Activated naive CD4-positive, alpha-beta T cell treated with anti-CD3 and anti-CD28 coated beads for 36 hours (primary cell): ENCODE measurements at places on chromosomes 12 and 14. TPM values are rescaled to one million over a fixed set of nuclear protein-coding genes. Genes with fewer than 3 reads are reported as not detected.
A peak's percentile ranks its signal among the peaks of the same experiment; 100 is the strongest.

DNA sequence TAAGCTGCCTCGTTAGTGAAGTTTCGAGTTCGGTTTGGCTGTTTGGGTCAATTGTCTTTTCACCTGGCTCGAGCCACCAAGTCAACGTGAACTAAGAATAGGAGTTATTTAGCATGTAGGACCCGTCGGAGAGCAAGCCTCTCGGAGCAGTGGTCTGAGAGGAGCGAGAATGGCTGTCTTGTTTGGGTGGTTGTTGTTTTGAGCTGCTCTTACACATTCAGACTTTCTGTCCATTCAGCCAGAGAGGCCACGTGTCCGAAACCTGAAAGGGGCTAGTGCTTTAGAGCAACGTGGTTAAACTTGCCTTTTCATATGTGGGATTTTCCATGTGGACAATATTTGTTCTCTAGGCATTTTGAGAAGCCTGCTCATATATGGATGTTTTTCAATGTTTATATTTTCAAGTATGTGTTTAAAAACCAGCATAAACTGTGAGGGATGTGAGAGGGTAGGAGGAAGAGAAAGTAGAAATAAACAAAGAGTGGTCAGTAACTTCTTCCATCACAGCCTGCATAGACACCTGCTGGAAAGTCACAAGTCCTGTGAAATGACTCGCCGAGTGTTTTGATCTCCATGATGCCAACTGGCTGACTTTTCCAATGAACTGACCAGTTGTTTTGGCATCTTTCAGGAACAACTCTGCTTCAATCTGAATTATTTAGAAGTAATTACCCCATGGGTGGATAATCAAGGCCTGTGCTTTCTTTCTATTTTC, 221.0 kb downstream of the ASCL1 start:
- no peak for DNase-seq

- DNase-seq: no peak
Measured at GRCh38 chr12:32534698-32535097, 135.3 kb downstream of the FGD4 start.

DNA sequence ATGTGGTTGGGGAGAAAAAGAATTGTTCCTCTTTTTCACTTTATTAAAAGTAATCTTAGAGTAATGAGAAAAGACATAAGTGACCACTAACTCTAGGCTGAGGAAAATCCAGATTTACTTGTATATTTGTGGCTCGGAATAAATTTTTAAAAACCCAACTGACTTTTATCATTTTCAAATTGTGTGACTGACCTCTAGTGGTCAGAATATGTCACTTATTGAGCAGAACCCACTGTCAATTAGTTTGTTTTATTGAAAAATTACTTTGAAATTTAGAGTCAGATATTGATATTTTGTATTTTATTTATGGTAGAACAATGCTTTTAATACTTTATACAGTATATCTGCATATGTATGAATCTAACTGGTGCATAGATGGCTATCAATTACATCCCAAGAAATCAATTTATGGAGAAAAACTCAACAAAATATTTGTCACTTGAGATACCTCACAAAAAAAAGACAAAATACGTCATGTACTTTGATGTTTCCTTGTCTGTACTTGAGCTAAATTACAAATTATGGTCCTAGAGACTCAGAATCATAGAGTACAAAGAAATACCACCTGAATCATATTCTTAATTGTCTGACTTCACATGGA, 229.4 kb downstream of the CNTN1 start:
- no peak for DNase-seq

DNA sequence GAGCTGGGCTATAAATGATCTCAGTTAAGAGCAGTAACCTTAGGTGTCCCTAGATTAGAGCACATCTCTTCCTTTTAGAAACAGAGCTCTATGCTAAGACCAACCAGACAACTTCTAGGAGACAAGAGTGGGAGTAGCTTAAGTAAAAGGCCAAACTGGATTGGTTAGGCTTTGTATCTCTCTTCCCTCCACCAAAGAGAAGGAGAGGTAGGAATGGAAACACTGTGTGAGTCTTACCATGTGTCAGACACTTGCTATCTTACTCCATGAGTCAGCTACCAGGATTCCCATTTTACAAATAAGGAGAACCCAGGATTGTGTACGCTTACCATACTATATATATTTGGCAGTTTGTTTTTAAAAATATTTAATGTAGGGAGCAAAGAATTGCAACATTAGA, 122.9 kb downstream of the PAX9 start:
- no peak for DNase-seq

- no peak for DNase-seq
Measured at GRCh38 chr12:126385785-126386184, 1320.5 kb downstream of the AACS start.

DNA sequence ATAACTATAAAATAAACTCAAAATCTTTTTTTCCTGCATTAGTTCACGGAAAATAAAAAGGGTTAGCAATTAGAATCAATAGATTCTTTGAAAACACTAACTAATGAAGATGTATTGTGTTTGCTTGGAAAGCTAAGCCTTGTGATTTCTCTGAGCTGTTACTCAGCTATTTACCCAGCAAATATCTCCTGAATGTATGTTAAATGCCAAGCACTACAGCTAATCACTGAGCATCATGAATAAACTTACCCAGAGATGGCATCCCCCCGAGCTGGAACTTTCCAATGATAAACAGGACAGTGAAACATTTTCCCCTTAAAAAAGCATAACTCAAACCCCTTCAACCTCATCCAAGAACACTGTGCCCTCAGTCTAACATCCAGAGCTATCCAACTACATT, 71.2 kb downstream of the SLC2A13 start:
- DNase-seq: no peak

GRCh38 chr12:85036234-85036707, at the start of the genes LRRIQ1 and TSPAN19:
TSS of gene LRRIQ1 (plus strand) at chr12:85036351. CDS start at chr12:85038177, 1,826 bp downstream.
TSS of gene TSPAN19 (minus strand) at chr12:85036277. CDS start at chr12:85029946, 6,331 bp downstream.
- peak; percentile 48 for DNase-seq

DNA sequence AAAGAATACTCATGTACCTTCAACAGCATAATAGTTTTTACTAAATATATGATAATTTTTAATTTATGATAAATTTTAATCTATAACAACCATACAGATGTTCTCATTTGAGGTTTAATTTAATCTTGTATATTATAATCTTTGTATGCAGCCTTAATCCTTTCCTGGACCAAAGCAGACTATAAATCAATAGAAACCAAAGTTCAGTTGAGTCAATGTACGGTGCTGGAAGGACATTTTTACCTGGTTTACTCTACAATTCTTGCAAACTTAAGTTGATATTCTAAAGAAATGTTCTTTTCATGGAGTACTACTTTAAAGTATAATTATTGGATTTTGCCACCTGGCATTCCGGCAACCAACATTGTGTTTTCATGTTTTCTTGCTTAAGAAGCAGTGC, 118.0 kb downstream of the STAB2 start:
- no peak for DNase-seq

DNA sequence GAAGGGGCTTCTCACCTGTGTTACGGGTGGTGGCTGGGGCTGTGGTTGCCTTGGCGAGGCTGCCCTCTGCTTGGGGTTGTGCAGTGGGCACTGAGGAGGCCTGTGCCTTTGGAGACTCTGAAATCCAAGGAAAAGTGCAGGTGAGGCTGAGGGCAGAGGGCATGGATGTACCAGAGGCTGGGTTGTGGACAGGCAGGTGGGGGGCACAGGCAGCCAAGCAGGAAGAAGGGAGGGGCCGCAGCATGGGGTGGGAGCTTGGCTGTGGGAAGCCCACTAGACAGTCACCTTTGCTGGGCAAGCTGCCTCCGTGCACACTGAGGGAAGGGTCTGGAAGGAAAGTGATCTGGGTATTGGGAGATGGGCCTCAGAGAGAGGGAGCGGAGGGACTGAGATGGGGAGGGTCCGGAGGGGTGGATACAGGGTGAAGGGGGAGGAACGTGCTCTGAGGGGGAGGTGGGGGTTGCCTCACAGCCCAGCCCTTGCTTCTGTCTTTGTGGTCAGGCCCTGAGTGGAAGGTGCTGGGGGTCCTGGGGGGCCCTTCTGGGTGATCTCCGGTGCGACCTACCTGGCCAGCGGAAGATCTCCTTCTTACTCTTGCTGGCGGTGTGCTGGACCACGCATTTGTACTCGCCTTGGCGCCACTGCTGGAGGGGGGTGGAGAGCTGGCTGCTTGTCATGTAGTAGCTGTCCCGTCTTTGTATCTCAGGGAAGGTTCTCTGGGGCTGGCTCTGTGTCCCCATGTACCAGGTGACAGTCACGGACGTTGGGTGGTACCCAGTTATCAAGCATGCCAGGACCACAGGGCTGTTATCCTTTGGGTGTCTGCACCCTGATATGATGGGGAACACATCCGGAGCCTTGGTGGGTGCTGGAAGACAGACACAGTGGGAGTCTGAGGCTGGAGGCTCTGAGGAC, 318.7 kb downstream of the TMEM121 start:
- DNase-seq: no peak

- DNase-seq: no peak
Measured at GRCh38 chr12:131818821-131819585, 9.2 kb upstream of the MMP17 start.

- no peak for DNase-seq
Measured at GRCh38 chr12:18443768-18444437, 182.6 kb downstream of the PIK3C2G start.

DNA sequence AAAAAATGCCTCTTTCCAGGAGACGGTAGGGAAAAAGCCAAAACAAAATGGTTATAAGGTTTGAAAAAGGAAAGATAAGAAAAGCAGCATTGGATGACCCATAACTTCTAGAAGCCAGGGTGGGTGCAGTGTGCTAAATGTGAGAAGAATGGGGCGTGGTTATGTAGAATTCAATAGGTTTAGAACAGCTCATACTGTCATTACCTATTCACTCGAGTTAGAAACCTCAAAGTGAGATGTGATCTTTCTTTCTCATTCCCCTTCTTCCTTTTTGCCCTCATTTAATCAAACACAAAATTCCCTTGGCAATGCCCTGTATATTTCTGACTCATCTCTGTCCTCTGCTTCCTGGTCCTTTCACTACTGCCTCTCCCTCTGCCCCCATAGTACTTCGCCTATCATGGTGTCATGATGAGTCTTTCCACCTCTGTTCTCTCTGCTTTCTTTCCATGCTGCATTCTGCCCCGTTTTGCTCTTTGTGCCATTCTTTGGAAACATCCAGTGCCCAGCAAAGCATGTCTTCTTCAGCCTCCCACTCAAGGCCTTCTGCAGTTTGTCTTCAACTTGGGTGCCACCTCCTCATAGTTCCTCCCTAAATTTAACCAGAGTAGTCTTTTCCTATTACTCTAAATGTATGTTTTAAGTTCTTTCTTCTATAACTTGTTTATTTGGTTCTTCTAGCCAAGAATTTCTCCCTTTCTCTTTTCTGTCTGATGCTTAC, 496.3 kb downstream of the NRXN3 start:
- no peak for DNase-seq

DNA sequence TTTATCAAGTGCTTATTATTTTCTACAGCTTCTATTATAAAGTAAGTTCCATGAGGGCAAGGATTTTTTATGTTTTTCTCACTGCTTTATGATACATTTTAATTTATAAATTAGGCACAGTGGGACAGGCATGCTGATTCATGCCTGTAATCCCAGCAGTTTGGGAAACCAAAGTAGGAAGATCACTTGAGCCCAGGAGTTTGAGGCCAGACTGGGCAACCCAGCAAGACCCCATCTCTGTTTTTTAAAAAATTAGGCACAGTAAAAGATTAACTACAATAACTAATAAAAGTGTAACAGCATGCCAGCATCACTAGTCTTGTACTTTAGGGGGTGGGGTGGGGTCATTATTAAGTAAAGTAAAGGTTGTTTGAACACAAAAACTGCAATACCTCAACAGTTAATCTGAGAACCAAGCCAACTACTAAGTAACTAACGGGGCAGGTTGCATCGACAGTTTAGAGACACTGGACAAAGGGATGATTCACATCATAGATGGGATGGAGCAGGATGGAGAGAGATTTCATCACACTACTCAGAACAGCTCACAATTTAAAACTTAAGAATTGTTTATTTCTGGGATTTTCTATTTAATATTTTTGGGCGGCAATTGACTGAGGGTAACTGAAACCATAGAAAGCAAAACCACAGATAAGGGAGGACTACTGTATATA, 119.5 kb downstream of the PLEKHA5 start:
- DNase-seq: no peak

- no peak for DNase-seq
Measured at GRCh38 chr14:37438444-37438843, 156.6 kb downstream of the FOXA1 start.

DNA sequence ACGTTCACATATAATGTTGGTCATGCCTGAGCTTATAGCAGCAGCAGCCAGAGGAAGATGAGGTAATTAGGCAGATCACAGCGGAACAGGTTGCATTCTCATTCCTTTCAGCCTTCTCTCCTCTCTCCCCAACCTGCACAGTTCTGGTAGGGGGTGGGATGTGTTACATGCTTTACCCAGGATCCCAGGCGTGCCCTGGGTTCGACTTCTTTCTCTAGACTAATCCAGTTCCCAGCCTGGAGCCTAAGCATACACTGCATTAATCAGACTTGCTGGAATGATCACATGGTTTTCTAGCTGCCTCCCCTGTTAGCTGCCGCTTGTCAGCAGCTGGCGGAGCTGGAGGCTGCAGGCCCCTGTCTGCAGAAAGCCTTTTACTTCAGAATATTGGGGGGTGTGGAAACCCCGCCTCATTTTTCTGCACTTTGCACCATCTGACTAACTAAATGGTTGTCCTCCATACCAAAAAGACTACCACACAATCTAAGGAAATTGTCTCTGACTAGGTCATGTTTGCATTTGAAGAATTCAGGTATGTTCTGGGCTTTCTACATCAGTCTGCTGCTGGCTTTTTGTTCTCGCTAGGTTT, 46.0 kb upstream of the EVL start:
- DNase-seq: no peak

DNA sequence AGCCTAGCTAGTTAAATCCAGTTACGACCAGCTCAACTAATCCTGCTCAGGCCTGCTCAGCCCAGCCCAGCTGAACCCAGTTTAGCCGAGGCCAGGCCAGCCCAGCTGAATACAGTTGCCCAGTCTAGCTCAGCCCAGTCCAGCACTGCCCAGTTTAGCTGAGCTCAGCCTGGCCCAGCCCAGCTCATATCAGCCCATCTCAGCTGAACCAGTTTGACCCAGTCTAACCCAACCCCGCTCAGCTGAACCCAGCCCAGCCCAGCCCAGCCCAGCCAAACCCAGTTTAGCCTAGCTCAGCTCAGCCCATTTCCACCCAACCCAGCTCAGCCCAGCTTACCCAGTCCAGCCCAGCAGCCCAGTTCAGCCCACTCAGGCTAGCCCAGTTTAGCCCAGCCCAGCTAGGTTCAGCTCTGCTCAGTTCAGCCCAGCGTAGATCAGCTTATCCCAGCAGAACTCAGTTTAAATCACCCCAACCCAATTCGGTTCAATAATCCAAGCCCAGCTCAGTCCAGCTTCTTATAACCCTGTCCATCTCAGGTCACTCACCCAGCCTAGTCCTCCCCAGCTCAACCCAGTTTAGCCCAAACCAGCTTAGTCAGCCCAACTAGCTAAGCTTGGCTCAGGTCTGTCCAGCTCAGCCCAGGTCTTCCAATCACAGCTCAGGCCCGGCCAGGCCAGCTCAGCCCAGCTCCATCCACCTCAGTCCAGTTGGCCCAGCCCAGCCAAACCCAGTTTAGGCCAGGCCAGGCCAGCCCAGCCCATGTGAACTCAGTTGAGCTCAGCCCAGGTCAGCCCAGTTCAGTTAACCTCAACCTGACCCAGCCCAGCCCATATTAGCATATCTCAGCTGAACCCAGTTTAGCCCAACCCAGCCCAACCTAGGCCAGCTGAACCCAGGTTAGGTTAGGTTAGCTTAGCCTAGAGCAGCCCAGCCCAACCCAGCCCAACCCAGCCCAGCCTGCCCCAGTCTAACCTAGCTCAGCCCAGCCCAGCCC, 76.7 kb downstream of the TMEM121 start:
- DNase-seq: no peak

The OR11H7 gene
- not detected for total RNA-seq

The LRP1 gene
- 1.0 TPM for total RNA-seq

The KRT7 gene
- total RNA-seq: 1.9 TPM

The PROX2 gene
- total RNA-seq: 0.07 TPM

The TFCP2 gene
- 23.6 TPM for total RNA-seq

The NDUFA12 gene
- total RNA-seq: 147 TPM
